Cerebellar nuclear complex (tissue), 1 donor: ENCODE measurements at places on chromosomes 12 and 14.

- no peak for DNase-seq
These were observed 17.0 kb downstream of the RNASE10 start for GRCh38 chr14:20522332-20522731.

DNA sequence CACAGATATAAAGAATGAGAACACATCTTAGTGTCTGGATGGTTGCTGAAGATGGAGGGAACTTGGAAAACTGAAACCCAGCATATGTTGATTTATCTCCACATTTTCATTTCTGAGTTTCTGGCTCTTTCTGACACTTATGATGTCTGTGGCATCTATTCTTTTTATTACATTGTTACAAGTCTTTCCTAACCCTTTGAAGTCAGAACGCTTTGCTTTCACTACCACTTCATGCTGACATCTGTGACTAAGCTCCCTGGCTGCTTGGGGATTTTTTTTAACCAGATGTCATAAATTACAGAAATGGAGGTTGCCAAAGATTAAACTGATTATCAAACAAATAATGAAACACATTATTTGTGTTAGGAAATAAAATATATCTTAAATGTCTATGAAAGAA, 188.7 kb downstream of the KITLG start:
- no peak for DNase-seq

GRCh38 chr12:132887513-132888351, at the start of gene CHFR:
TSS of gene CHFR (minus strand) at chr12:132887605. CDS start at chr12:132887328, 277 bp downstream.
- DNase-seq, result peak; percentile 71

DNA sequence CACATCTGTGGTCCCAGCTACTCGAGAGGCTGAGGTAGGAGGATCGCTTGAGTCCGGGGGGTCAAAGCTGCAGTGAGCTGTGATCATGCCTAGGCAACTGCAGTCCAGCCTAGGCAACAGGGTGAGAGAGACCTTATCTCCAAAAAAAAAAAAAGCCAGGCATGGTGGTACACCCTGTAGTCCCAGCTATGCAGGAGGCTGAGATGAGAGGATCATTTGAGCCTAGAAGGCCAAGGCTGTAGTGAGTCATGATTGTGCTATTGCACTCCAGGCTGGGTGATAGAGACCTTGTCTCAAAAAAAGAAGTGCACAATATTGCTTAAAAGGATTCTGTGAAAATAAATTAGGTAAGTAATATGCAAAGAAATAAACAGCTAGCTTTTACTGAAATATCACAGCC, 17.0 kb downstream of the NAA25 start:
- DNase-seq, result no peak

GRCh38 chr12:61414470-61414869, 845.7 kb upstream of the USP15 start:
- no peak for DNase-seq

- DNase-seq, result no peak
These were observed 84.0 kb downstream of the CATSPERB start for GRCh38 chr14:91647856-91648255.

GRCh38 chr14:95352481-95352880, 32.8 kb upstream of the CLMN start:
- no peak for DNase-seq

GRCh38 chr12:71703206-71703605, 17.3 kb downstream of the TMEM19 start:
- no peak for DNase-seq

DNA sequence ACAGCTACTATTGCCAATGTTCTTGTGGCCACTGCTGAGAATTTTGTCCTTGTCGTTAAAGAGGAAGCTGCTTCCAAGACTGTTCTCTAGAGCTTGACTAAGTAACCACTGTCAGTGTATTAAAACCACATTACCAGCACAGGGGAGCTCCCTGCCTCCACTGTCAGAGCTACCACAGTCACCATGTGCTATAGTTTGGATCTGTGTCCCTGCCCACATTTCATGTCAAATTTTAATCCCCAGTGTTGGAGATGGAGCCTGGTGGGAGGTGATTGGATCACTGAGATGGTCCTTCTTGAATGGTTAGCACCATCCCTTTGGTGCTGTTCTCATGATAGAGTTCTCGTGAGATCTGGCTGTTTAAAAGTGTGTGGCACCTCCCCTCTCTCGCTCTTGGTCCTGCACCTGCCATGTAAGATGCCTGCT, 23.2 kb upstream of the RAP1B start:
- no peak for DNase-seq
